Thyroid gland (tissue), 4 donors: ENCODE measurements at places on chromosomes 2 and 18. TPM values are rescaled to one million over a fixed set of nuclear protein-coding genes. Genes with fewer than 3 reads are reported as not detected.

DNA sequence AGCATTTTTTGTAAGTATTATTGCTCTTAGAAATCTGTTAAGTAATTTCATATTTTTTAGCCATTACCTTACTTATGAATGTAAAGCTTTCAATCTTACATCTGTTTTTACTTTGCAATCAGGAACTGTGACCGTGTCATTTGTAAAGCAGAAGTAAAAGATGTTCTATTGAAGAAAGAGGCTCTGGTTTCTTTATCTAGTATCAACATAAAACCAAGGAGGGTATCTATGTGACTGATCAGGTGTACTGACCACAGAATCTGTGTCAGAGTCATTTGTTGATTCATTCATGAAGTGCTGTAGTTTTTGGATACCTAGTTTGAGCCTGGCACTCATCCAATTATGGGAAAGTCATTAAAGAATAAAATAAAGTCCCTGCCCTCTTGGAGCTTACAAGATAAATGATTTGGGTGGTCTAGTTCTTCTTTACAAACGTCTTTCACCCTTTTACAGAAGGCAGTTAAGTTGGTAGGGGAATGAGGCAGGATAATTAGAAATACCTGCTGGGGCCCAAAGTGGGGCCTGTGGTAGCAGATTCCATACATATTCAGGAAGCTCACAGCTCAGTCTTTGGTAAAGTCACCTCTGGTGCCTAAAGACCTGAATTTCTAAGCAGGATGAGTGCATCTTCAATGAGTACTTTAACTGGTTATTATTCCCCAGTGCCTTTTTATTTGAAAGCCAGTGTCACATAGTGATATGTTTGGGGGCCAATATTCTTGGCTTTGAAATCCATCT, 260.6 kb upstream of the NT5C1B start:
- no peaks in the 10 kb centered on the region for H3K27me3 ChIP-seq
- DNase-seq: no peak
- H3K27ac ChIP-seq: no peak overlapping the region
- H3K4me1 ChIP-seq: no peaks in the 10 kb centered on the region
- no peaks in the 10 kb centered on the region for H3K36me3 ChIP-seq

GRCh38 chr18:26488417-26489009, 59.8 kb downstream of the KCTD1 start:
- DNase-seq: no peak
- H3K36me3 ChIP-seq: no peaks in the 10 kb centered on the region
- H3K27me3 ChIP-seq: no peaks in the 10 kb centered on the region
- no peak overlapping the region for H3K27ac ChIP-seq
- H3K4me1 ChIP-seq: no peaks in the 10 kb centered on the region

Gene EMILIN2
- 23.0 TPM for total RNA-seq

DNA sequence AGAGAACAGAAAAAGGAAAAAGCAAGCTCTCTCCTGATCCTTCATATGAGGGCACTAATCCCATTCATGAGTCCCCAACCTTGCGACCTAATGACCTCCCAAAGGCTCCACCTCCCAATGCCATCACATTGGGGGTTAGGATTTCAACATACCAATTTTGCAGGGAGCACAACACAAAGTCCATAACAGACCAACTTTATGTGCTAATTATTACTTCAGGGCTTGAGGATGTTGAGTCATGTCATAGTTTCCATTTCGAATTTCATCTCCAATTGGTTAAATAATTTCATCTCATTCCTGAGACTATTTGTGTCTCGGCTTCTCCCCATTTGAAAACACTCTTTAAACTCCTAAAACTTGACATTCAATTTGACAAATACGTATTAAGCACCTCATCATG, 69.9 kb upstream of the KLF7 start:
- no peaks in the 10 kb centered on the region for H3K4me1 ChIP-seq
- H3K27ac ChIP-seq: no peak overlapping the region
- H3K27me3 ChIP-seq: no peaks in the 10 kb centered on the region
- DNase-seq: no peak
- no peaks in the 10 kb centered on the region for H3K36me3 ChIP-seq

Gene HES6
- 2.9 TPM for total RNA-seq

GRCh38 chr18:55850904-55851303, 262.9 kb upstream of the TCF4 start:
- H3K4me1 ChIP-seq: no peaks in the 10 kb centered on the region
- no peak overlapping the region for H3K4me3 ChIP-seq
- no peaks in the 10 kb centered on the region for H3K36me3 ChIP-seq
- DNase-seq: peak; percentile 30

GRCh38 chr2:65880436-65880835, 448.0 kb upstream of the SPRED2 start:
- H3K4me1 ChIP-seq: no peaks in the 10 kb centered on the region
- H3K4me3 ChIP-seq: no peak overlapping the region
- no peak for DNase-seq
- H3K36me3 ChIP-seq: no peaks in the 10 kb centered on the region

GRCh38 chr2:30332791-30333453, 101.6 kb downstream of the LBH start:
- peaks cover 16% of the 10 kb centered on the region for H3K4me1 ChIP-seq
- H3K36me3 ChIP-seq: no peaks in the 10 kb centered on the region
- H3K27me3 ChIP-seq: no peaks in the 10 kb centered on the region
- no peak for DNase-seq
- no peak overlapping the region for H3K27ac ChIP-seq
- no peak overlapping the region for H3K4me3 ChIP-seq

Gene CAPN14
- not detected for total RNA-seq

GRCh38 chr2:156704132-156704531, 268.0 kb downstream of the GPD2 start:
- H3K4me3 ChIP-seq: no peak overlapping the region
- no peak for DNase-seq
- no peaks in the 10 kb centered on the region for H3K4me1 ChIP-seq
- no peaks in the 10 kb centered on the region for H3K27me3 ChIP-seq
- H3K27ac ChIP-seq: no peak overlapping the region

Gene FSHR
- not detected for total RNA-seq

DNA sequence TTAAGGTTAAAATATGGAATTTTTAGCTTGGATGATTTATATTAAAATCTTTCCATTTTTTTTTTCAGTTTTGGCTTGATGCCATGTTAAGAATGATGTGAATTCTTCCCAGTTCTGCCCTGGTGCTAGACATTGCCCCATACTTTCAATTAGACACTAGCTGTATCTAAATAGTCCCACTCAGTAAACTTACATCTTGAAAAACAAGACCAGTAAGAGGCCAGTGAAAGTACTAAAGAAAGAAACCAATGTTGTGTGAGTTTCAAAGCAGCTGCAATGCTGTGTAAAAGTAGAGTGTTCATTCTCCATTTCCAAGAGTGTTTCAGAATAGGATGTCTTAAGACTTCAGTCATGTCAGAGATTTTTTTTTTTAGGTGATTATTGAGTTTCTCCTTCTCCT, 40.0 kb upstream of the CYBRD1 start:
- no peak for DNase-seq
- H3K4me1 ChIP-seq: no peaks in the 10 kb centered on the region
- H3K36me3 ChIP-seq: no peaks in the 10 kb centered on the region
- no peak overlapping the region for H3K27ac ChIP-seq
- H3K4me3 ChIP-seq: no peak overlapping the region

Gene CENPA
- not detected for total RNA-seq

- DNase-seq: no peak
- no peak overlapping the region for H3K4me3 ChIP-seq
- no peak overlapping the region for H3K27ac ChIP-seq
- no peaks in the 10 kb centered on the region for H3K36me3 ChIP-seq
- peaks cover 26% of the 10 kb centered on the region for H3K4me1 ChIP-seq
These were observed 49.9 kb downstream of the LYPD1 start for GRCh38 chr2:132620115-132620514.

GRCh38 chr18:71021030-71021362, 732.2 kb downstream of the SOCS6 start:
- no peak for DNase-seq
- H3K36me3 ChIP-seq: no peaks in the 10 kb centered on the region
- H3K4me1 ChIP-seq: no peaks in the 10 kb centered on the region
- no peak overlapping the region for H3K4me3 ChIP-seq

Gene COLEC11
- 20.5 TPM for total RNA-seq

Gene PDE1A
- total RNA-seq: 72.3 TPM

- no peak overlapping the region for H3K4me3 ChIP-seq
- H3K27ac ChIP-seq: no peak overlapping the region
- no peaks in the 10 kb centered on the region for H3K27me3 ChIP-seq
These were observed 222.9 kb downstream of the SNTG2 start for GRCh38 chr2:1173528-1173927.

DNA sequence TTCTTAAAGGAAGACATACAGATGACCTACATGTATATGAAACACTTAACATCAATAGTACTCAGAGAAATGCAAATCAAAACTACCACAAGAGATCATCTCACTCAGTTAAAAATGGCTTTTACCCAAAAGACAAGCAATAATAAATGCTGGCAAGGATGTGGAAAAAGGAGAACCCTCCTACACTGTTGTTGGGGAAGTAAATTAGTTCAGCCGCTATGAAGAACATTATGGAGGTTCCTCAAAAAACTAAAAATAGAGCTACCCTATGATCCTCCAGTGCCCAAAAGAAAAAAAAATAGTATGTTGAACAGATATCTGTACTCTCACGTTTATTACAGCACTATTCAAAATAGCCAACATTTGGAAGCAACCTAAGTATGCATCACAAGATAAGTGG, 1579.4 kb upstream of the TMEFF2 start:
- no peaks in the 10 kb centered on the region for H3K36me3 ChIP-seq
- no peak overlapping the region for H3K4me3 ChIP-seq
- DNase-seq: no peak
- H3K4me1 ChIP-seq: no peaks in the 10 kb centered on the region
- H3K27ac ChIP-seq: no peak overlapping the region

Gene ALPG
- total RNA-seq: not detected
